CD8-positive, alpha-beta memory T cell (primary cell): ENCODE measurements at places on chromosomes 11 and 22. TPM values are rescaled to one million over a fixed set of nuclear protein-coding genes. Genes with fewer than 3 reads are reported as not detected.

Gene DGAT2
- total RNA-seq: 5.5 TPM

GRCh38 chr22:19501897-19502447 is 22.2 kb downstream of the CLDN5 start:
- no peaks in the 10 kb centered on the region for H3K27me3 ChIP-seq
- no peak overlapping the region for H3K27ac ChIP-seq
- H3K36me3 ChIP-seq: no peaks in the 10 kb centered on the region
- DNase-seq: no peak
- H3K4me3 ChIP-seq: no peak overlapping the region

Gene C1QTNF5
- total RNA-seq: not detected

DNA sequence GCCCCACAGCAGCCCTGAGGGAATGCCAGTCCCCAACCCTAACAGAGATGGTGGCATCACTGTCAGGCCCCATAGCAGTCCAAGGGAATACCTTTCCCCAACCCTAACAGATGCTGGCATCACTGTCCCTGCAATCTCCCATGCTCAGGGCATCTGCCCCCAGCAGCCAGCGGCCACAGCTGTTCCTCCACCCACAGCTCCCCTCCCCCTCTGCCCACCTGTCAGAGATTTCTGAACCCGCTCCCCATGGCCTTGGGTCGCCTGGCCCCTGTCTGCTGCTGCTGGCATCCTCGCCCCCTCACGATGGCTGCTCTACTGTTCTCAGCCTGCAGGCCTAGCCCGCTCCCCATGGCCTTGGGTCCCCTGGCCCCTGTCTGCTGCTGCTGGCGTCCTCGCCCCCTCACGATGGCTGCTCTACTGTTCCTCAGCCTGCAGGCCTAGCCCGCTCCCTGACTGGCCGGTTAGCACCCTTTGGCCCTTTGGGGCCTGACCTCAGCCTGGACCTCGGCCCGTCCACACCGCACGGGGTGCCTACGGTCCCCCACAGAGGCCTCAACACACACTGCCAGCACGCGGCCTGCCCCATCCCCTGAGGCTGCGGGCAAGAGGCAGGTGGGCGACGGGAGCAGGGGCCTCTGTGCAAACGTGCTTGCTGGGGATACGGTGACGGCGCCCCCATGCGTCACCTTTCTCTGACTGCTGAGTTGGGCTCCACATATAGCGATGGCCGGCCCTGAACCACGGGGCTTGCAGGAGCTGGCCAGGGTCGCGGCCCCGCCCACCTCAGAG is 20.7 kb downstream of the CHID1 start:
- no peaks in the 10 kb centered on the region for H3K36me3 ChIP-seq
- no peak for DNase-seq
- no peaks in the 10 kb centered on the region for H3K4me1 ChIP-seq
- H3K4me3 ChIP-seq: no peak overlapping the region

- DNase-seq: no peak
- H3K27ac ChIP-seq: no peak overlapping the region
- H3K36me3 ChIP-seq: peaks cover 9% of the 10 kb centered on the region
- H3K4me3 ChIP-seq: no peak overlapping the region
- peaks cover 28% of the 10 kb centered on the region for H3K4me1 ChIP-seq
Observed at GRCh38 chr22:24412274-24412673, 15.1 kb upstream of the ADORA2A start.

- no peaks in the 10 kb centered on the region for H3K36me3 ChIP-seq
- no peaks in the 10 kb centered on the region for H3K27me3 ChIP-seq
- no peaks in the 10 kb centered on the region for H3K4me1 ChIP-seq
- DNase-seq: no peak
Observed at GRCh38 chr11:113572136-113572735, 97.0 kb upstream of the DRD2 start.

Gene SCUBE2
- 0.47 TPM for total RNA-seq

Gene OR2AT4
- total RNA-seq: not detected
